ENCODE measurements at places on chromosomes 3 and 15.

- no peak for DNase-seq
Measured at GRCh38 chr15:36898536-36899126, 201.7 kb downstream of the MEIS2 start.

DNA sequence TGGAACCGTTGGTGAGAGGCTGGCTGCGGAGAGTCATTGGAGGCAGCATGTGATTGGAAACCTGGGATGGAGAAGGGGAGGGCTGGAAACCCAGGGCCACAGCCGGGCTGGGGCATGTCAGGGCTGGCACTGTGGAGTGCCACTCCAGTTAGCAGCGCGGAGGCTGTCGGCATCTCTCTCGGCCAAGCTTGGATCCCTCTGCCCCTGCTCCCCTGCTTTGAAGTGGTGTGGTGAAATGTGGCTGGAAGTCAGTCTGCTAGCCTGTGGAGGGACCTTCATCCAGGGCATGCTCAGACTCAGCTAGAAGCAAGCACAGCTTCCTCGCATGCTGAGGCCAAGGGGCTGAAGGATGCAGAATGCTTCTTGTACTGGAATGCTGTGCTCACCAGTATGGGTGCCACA, 13.5 kb downstream of the SLCO3A1 start:
- DNase-seq = no peak

- no peak for DNase-seq
Measured at GRCh38 chr3:44795197-44795596, 33.6 kb downstream of the KIF15 start.

DNA sequence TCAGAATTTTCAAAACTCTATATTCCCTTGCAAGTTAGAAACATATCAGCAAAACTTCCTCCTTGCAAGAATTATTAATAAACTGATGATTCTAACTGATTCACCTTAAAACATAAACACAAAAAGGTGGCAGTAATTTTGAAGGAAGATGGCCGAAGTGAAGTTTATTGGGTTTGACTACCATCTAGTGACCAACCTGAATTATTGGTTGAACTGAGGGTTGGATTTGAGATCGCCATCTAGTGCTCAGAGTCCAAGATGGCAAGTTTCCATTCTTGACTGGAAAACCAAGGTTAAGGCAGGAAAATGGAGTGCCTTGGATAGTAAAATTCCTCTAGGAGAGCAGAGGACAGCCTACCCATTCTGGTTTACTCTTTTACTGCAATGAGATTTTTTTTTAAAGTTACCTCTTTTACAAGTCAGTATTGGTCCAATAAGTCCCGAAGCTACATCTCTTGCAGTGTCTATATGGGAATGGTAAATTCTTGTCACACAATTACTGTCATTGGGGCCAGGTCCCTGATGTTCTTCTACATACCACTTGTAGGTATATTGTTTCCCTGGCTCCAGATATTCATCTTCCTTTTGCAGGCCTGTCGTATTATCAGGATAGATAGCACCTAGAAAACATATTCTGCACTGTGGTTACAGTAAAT, 51.6 kb upstream of the CP start:
- no peak for DNase-seq

- DNase-seq = no peak
Measured at GRCh38 chr15:101010781-101011180, 91.6 kb downstream of the LRRK1 start.

GRCh38 chr15:38699633-38700230, 135.1 kb upstream of the RASGRP1 start:
- DNase-seq = peak; percentile 69

- no peak for DNase-seq
Measured at GRCh38 chr3:178289544-178290160, 246.6 kb upstream of the KCNMB2 start.

DNA sequence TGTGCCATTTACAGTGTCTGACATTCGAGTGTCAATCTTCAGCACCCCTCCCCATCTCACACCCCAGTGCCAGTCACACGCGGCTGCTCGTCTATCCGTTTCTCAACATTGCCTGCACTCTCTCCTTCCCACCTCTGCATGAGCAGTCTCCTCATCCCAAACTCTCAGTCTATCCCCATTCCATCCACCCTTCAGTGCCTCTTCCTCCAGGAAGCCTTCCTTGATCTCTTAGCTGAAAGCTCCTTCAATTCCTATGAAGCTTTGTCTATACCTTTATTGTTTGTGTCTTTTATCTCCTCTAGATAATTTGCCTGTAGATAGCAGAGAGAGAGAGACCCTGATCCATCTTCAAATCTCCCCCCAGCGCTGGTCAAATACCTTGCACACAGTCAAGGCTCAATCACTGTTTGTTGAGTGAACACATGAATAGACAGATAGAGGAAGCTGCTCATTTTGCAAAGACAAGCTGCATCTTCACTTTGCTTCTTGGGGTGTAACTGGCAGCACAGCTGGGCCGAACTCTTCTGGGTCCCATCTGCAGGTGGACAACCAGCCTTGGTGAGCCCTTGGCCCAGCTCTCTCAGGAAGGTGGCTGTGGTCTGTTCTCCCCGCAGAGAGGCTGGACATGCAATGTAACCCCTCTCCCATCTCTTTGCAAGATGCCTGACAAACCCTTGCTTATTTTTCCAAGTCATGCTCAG, 52.8 kb downstream of the ITGA11 start:
- DNase-seq = no peak

GRCh38 chr15:87755226-87755625, 501.3 kb downstream of the NTRK3 start:
- DNase-seq = no peak

DNA sequence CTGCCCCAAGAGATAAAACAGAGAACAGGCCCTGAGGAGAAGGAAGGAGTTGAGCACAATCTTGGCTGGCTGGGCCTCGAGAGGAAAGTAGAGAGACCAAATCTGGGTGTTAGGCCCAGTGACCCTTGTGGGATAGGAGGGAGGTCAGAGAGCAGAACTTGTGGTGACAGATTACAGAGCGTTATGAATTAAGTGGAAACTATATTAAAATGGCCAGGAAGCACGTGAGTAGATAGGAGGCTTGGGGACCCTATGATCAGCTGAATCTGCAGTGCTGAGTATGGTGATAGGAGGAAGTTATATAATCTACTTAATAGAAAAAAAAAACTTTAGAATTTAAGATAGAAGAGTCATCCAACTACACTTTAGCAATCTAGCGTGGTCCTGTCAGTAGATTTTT, 30.0 kb downstream of the ST6GAL1 start:
- no peak for DNase-seq

DNA sequence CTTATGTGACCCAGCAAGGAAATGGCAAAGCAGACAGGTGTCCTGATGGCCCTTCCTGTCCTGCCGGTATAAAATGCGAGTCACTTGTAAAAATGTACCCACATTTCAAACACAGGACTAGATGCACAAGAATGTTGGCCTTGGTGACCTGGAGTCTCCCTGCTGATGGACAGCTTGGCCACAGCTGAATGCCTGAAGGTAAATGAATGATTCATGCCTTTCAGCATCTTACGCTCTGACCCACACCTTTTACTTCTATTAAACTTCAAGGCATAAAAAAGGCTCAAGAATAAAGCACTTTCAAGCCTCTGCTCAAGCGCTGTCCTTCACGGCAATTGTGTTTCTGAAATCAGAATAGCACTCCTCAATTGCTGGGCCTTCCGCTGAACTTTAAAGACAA, 228.0 kb upstream of the SLCO3A1 start:
- no peak for DNase-seq

DNA sequence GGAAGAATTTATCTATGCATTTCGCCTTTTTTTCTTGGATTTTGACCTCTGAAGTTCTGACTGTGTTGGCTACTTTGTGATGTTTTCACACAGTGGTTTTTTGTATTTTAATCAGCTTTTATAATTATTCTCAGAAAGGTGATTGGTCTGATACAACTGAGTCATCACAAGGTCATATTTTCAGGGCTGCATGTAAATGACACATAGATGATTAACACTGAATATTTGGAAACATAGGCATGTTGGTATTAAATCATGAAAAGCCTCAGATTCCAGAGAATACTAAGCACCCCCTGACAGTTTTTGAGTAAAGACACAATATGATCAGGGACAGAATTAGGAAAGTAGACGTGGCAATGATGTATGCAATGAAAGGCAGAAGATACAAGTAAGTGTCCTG, 175.5 kb upstream of the SLCO3A1 start:
- DNase-seq = no peak

DNA sequence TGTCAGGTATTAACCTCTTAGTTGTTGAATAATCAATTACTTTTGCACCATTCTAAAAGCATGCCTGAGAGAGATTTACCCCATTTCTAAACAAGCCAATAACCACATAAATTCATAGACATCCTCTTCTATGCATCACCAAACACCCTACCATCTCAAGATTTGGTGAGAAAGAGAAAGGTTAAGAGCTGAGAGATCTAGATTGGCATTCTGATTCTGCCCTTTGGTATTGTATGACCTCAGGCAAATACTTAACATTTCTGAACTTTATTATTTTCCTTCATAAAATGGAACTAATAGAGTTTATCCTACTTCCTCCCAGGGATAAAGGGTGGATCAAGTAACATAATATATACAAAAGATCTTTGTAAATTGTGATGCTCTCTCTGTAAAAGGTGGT, 146.5 kb upstream of the MME start:
- DNase-seq = no peak

- no peak for DNase-seq
Measured at GRCh38 chr3:36600404-36600803, 163.9 kb downstream of the DCLK3 start.

- no peak for DNase-seq
Measured at GRCh38 chr3:150256318-150256717, 151.8 kb upstream of the TSC22D2 start.

- no peak for DNase-seq
Measured at GRCh38 chr3:105162448-105162847, 204.3 kb upstream of the ALCAM start.

DNA sequence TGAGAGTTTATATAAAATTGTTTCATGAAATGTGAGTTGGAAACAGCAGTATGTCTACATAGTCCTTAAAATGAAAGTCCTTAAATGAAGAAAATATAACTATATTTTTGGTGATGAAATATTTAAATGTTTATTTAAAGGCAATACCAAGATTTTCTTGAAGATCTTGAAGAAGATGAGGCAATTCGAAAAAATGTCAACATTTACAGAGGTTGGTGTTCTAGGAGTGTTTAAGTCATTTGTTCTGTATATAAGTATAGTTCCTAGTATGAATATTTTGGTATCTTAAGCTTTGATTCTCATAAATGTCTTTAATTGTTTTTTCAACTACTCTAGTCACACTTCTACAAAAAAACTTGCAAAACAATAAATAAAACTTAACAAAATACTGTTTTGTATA, 29.0 kb downstream of the NMD3 start:
- DNase-seq = no peak

GRCh38 chr15:91624353-91624968, 229.0 kb upstream of the SLCO3A1 start:
- no peak for DNase-seq

- no peak for DNase-seq
Measured at GRCh38 chr3:188243124-188243795, 89.3 kb downstream of the LPP start.

DNA sequence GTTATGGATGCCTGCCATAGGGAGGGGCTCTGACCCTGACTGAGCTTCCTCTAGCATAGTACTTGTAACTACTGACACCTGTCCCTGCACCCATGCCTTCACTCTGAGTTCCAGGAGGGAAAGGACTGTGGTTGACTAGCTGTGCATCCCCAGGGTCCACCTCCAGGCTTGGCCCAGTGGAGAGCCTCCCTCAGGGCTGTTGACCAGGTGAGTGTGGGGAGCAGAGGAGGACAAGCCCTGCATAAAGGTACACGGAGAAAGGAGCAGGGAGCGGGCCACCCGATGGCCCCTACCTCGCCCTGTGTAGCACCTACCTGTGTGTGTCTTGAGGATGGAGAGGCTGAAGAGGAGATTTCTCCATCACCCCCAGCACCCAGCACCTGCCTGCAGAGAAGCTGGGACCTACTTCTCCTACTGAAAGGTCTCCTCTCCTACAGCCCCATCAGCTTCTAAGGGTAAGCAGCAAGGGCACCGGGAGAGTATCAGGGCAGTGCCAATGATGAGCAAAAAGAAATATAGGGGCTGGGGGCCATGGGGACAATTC, 6.7 kb upstream of the LTF start:
- no peak for DNase-seq

GRCh38 chr15:98232761-98233160, 272.3 kb downstream of the ARRDC4 start:
- DNase-seq = no peak

- no peak for DNase-seq
Measured at GRCh38 chr3:64131725-64132469, 93.4 kb downstream of the PRICKLE2 start.

- no peak for DNase-seq
Measured at GRCh38 chr15:77552066-77552465, 80.6 kb downstream of the LINGO1 start.

DNA sequence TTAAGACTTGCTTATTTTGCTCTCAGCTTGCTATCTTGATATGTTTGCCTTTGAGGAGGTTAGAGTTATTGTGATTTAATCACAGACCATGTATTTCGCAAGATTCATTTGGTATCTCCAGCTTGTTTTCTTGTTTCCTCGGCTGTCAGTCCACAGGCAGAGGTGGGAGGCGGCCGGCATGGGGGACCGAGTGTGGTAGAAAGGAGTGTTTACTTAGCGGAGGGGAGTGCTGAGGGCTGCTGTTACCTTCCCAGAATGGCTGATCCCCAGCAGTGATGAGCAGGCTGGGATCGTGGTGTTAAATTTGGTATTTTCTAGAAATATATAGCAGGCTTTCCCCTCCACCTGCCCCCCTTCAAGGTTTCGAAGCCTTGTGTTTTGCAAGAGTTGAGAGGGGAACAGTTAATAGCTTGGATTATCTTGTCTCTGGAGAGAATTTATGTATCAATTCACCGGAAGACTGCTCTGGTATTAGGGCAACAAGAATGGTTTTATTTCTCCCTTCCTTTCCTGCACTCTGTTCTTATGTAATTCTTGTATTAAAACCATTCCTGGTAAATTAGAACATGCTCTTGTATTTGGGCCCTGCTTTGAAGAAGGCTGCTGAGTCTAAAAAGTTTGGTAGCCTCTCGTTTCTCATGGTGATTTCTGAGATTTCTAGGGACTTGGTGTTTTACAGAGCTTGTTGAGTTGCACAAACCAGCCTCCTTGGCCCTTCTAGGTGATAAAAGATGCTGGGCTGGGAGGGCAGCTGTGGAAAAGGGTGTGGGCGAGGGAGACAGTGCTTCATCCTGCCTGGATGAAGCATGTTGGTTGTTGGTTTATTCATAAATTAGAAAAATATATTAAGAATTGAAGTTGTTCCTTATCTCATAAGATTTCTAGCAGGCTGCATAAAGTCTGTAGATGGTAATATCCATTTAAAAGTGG, 151.4 kb downstream of the IGF1R start:
- DNase-seq = no peak

GRCh38 chr3:192928720-192929119, 11.1 kb upstream of the MB21D2 start:
- no peak for DNase-seq

GRCh38 chr15:71109130-71109529, 6.1 kb upstream of the THSD4 start:
- DNase-seq = no peak
